ENCODE measurements at places on chromosomes 4 and X.

DNA sequence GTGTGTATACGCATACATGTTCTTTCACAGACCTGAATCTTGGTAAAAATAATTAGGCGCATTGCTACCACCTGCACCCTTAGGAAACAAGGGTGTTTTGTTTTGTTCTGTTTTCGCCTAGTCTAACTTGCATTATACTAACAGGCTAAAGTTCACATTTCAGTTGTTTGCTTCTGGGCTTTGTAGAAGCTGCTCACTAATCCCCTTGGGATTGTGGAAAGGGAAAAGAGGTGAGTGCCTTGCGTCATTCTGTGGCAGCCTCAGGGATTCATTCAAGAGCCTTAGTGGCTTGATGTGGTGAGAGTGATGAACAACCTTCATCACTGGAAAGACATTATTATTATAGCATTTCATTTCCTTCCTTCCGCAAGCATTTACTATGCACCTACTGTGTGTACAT, 331.1 kb downstream of the ADGRL3 start:
- DNase-seq: no peak

DNA sequence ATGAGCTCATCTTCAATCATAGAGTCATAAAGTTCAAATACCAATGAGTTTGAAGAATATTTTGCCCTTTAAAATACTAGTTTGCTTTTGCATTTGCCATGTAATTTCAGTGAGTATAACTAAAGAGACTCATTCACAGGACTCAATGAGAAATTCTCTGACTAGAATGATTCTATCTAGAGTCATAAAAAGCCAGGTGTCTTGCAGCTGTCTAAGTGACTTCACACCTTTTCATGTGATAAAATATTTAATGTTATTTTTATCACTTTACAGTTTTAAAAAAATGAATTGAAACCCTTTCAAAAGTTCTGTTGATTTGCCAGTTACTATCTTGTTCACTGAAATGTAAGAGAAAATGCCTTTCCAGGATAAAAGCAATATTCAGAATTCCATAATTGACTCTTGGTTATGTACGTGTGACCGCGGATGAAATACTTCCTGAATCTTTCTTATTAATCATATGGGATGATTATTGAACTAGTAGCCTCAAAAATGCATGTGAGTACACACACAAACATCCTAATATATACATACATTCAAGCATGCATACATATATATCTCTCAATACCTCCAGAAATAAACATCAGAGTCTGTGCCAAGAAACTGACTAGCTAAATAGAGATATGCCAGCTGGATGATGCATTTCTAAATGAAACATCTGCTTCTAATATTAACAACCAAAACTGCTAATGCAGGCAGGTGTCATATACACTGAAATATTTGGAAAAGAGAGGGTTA, 87.0 kb downstream of the GABRB1 start:
- no peak for DNase-seq

- no peak for DNase-seq
Observed at GRCh38 chr4:126678618-126679017, 954.1 kb upstream of the INTU start.

DNA sequence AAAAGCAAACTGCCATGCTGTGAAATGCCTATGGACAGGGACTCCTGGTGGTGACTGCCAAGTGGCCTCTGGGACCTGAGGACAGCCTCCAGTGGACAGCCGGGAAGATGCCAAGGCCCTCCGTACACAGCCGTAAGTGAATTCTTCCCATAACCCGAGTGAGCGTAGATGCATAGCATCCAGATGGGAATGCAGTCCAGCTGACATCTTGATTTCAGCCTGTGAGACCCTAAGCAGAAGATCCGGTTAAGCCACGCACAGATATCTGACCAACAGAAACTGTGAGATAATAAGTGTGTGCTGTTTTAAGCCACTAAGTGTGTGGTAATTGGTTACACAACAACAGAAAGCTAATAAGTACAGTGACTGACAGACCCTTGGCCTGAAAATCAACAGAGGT, 55.9 kb downstream of the TMEM156 start:
- no peak for DNase-seq

DNA sequence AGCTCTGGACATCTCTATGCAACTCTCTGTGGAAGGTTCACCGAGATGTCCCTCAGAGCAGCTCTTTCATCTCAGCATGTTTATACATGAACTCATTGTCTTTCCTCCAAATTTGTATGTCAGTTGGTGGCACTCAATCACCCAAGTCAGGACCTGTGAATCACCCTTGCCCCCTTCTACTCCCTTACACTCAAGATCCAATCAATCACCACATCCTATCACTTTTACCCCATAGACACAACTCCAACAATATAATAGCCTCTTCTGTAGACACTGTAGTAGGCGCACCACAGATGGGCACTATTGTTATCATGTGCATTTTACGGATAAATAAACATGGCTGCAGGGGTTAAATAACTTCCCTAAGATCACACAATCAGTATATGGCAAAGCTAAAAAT, 41.3 kb upstream of the IRF2 start:
- no peak for DNase-seq

- no peak for DNase-seq
Observed at GRCh38 chrX:119190091-119190681, 45.9 kb upstream of the PGRMC1 start.

- DNase-seq: no peak
Observed at GRCh38 chrX:123696334-123696733, 36.5 kb downstream of the THOC2 start.

- no peak for DNase-seq
Observed at GRCh38 chr4:101014417-101014816, 332.9 kb downstream of the PPP3CA start.

- DNase-seq: no peak
Observed at GRCh38 chrX:39690541-39691415, 407.0 kb downstream of the BCOR start.

DNA sequence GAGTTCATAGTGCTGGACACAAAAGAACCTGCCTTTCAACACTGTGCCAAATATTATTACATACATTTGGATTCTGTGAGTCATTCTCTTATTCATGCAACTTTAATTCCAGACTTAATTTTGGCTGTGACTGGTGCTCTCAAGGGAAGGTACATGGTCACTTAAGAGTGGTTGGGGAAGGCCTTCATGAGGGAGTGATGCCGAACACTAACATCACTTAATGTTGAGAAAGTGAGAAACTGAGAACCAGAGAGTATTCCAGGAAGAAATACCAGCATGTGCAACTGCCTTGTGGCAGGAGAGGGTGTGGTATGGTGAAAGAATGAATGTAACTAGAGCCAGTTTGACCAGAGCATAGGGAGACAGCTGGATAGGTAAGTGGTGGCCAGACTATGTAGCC, 41.5 kb upstream of the FHDC1 start:
- DNase-seq: no peak

GRCh38 chr4:39908284-39908683, 69.4 kb downstream of the PDS5A start:
- DNase-seq: no peak

DNA sequence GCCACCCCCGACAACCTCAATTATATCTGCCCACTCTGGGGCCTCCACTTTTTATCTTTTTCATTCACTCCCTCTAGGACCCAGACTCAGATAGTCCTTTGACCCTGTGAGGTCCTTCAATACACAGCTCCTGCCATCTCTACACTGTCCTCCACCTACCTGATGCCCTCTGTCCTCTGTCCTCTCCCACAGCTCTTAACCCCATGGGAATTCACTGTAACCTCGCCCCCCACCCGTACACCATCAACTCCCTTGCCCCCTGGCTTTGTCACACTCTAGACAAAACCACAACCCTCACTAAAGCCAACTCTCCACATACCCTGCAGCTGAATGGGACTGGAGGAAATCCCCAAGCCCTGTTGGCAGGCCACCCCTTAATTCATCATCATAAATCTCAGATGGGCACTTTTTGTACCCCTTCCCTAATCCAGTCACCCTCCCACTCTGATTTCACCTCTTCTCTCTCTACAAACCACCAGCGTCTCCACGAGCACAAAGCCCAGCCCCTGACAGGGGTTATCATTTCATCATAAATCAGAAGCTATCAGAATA, 52.3 kb upstream of the ENPP6 start:
- no peak for DNase-seq

DNA sequence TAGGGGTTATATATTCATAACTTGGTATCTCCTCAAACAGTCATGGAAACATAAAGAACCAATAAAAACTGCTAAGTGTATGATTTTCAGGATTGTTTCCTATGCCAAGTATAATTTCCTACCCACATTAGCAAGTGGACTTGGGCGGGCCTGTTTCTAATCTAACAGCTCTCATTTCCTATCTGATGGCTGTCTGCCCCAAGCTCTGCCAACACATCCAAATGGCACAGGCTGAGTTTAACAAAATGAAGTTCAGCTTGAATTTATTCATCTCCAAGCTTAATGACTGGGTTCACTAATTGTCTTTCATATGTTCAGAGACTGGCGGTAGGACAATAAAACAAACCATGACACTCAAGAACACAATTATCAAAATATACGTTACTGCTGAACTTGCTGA, 55.5 kb upstream of the S100G start:
- DNase-seq: no peak

DNA sequence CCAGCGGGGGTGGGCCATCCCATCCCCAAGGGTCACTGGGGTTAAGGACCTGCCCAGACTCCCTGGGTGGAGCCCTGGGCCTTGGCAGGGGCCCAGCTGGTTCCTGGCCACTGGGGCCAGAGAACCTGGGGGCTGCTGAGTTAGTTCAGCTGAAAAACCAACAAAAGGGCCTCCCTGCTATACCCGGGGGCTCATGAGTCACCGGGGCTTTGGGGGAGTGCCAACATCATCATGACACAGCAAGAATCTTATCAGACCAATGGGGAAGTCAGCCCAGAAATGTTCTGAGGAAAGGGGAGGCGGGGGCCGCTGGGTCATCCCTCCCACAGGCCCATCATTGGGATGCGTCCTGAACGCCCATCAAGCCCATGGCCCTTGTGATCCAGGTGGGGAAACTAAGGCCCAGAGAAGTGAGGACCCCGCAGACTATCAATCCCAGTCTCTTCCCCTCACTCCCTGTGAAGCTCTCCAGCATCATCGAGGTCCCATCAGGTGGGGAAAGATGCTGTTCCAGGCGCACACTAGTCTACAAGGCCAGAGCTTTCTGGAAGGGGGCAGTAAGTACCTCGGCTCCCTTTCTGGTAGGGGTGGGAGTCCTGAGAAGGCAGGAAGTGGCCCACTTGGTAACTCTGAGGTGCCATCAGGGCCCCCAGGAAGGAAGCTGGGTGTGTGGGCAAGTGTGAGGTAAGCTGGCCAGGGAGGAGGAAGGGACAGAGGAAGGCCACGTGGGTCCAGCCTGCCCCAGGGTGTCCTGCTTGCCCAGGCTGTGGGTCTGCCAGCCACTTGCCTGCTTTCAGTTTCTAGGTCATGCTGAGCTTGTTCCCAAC, 4.5 kb downstream of the G6PD start:
- DNase-seq: no peak

DNA sequence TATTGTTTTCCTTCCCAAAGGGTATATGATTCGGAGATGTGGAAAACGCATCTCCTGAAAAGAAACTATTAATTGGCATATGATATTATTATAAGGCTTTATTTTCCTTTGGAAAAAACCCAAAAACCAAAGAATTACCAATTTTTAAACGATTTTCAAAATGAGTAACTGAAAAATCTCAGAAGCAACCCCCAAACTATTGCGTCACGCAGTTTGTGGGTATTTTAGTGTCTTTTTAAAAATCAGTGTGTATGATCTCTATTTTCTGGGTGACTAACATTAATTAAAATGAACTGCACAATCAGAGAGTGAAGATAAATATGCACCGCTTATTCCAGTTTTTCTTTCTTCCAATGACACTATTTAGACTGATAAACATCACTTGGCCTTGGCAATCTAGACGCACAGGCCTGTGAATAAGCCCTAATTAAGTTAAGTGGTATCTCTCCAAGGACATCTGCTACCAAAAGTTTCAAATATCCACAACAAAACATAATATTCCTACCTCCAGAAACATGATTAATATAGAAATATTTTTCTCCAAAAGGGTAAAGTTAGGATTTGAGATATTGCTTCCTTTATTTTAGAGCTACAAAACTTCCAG, 511.5 kb upstream of the FAM241A start:
- no peak for DNase-seq

- no peak for DNase-seq
Observed at GRCh38 chr4:74451214-74451661, 6.3 kb downstream of the AREG start.

DNA sequence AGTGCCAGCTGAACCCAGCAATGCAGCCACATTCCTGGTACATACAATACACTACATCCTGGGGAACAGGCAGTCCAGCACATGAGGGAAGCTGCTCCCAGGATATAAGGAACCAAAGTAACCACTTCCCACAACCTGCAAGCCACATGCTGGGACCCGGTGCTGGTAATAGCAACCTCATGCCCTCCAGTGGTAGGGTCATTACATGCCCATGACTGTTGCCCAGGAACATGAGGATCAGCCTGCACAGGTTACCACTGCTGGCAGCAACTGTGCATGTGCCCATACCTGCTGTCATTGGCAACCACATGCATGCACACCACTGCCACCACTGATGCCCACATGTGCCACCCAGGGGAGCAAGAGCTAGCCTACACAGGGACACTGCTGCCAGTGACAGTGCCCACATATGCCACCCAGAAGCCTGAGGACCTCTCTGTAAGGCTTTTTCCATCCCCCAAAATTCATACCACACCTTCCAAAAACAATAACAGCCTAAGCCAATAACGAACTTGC, 1982.5 kb downstream of the ARAP2 start:
- no peak for DNase-seq

DNA sequence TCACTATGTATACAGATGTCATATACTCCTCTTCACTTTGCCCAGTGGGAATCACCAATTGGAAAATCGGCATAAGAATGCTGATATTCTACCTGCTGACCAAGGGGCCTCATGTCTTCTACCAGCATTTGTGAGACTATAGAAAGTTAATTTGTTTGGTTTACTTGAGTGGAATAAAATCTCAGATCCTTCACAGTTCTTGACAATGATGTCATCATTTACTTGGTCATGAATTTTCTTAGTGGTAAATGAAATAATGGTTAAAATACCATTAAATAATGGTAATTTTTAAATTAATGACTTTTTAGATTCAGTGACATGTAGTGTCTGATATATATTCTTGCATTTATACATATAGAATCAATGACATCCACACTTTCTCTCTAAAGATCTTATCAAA, 1052.6 kb downstream of the ADGRL3 start:
- DNase-seq: no peak

GRCh38 chr4:52869656-52870055, 7.5 kb downstream of the RASL11B start:
- DNase-seq: no peak

GRCh38 chrX:39331082-39331704, 529.9 kb downstream of the MID1IP1 start:
- DNase-seq: no peak

DNA sequence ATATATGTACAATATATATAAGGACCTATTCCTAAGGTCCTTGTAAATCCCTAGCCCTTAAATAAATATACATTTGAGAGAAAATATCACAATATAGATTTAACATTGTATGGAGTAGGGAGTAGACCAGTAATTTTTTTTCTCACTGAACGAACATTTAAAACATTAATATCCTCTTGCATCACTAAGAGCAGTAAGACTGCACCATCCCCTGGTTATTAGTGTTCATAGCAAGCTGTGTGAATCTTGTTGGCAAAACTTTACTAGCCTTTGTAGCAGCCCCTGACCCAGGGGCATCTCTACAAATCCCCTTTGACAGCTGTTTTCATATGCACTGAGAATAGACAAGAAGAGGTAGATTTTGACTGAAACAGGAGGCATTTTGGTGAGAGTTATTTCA, 146.5 kb downstream of the IL1RAPL2 start:
- DNase-seq: no peak

GRCh38 chr4:184362396-184362795, 112.0 kb downstream of the IRF2 start:
- DNase-seq: no peak

Data from WTC11 (cell line).